PC-3 (cell line): ENCODE measurements at places on chromosomes 7 and 10. TPM values are rescaled to one million over a fixed set of nuclear protein-coding genes. Genes with fewer than 3 reads are reported as not detected.

DNA sequence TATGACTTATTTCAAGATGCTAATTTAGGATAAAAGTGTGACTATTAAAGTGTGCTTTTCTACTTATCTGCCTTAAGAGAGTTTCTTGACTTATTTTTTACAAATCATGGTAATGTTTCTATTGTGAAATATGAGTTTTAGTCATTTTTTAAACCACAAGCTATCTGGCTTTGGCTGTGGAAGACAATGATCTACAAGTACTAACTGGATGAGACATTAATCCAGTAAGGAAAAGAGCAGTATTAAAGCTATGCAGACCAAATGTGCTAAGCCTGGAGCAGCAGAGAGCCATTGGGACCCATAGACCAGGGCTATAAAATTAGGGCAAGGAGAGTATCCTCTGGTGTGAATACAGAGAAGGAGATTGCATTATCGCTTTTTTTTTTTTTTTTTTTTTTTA lies 92.4 kb downstream of the SEMA3A start:
- no peaks in the 10 kb centered on the region for H3K27me3 ChIP-seq
- H3K4me1 ChIP-seq = 0 out of 2 replicates have a peak, but pooled peaks cover 5% of the 10 kb centered on the region
- no peak overlapping the region for H3K27ac ChIP-seq
- DNase-seq = no peak

DNA sequence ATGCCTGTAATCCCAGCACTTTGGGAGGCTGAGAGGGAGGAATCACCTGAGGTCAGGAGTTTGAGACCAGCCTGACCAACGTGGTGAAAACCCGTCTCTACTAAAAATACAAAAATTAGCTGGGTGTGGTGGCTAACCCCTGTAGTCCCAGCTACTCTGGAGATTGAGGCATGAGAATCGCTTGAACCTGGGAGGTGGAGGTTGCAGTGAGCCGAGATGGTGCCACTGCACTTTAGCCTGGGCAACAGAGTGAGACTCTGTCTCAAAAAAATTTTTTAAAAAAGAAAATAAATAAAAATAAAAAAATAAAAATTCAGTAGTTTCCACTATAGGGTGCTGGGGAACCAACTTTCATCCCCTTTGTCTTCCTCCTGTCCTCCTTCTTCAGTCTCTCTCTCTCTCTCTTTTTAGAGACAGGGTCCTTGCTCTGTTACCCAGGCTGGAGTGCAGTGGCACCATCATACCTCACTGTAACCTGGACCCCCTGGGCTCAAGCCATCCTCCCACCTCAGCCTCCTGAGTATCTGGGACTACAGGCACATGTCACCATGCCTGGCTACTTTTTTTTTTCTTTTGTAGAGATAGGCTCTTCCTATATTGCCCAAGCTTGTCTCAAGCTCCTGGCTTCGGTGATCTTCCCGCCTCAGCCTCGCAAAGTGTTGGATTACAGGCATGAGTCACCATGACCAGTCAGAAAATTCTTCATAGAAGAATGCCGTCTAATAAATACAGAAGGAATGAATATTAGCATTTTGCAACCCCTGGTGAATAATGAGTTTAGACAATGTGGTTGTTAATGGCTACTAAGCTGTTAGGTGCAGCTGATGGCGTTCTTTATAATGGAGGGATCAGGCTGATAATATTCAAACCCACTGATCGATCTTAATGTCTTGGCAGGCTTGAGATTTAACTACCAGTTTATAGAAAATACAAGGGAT lies 20.6 kb downstream of the RBM20 start:
- H3K4me3 ChIP-seq = no peak overlapping the region
- peaks cover 8% of the 10 kb centered on the region for H3K4me1 ChIP-seq
- peak overlapping the region; percentile 38; the same call in 1 of the 2 replicates for H3K27ac ChIP-seq
- peak; percentile 94 for DNase-seq
- H3K27me3 ChIP-seq = no peaks in the 10 kb centered on the region

DNA sequence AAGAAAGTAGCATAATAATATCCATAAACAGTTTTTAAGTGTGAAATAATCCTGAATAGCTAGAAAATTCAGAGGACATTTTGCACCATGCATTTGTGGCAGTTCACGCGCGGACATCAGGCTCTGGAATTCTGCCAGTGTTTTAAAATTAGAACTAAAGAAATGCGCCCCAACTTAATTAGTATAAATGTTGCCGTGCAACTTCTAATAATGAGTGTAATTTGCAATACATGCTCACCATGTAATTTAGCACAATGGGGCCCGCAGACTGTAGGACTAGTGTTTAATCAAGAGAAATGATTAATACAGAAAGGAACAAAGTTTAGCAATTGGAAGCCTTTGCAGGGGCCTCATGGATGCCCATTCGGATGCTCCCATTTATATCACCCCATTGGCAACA lies 96.6 kb downstream of the PTPRE start:
- peaks cover 17% of the 10 kb centered on the region for H3K27me3 ChIP-seq
- H3K4me1 ChIP-seq = peaks cover 13% of the 10 kb centered on the region
- DNase-seq = no peak

SLC18A2 gene
- not detected in 2 replicates for total RNA-seq

CCDC201 gene
- 0.11 TPM in 1 of 2 replicates, not detected in the other for total RNA-seq

FAM24B gene
- 5.2 and 12.4 TPM in 2 replicates for total RNA-seq

PRKG1 gene
- 6.3 and 7.4 TPM in 2 replicates for total RNA-seq

SORBS1 gene
- 3.7 and 4.1 TPM in 2 replicates for total RNA-seq
